ENCODE measurements at places on chromosomes 7 and 10. TPM values are rescaled to one million over a fixed set of nuclear protein-coding genes. Genes with fewer than 3 reads are reported as not detected.

- no peak for DNase-seq
Measured at GRCh38 chr7:36021367-36021766, 131.7 kb upstream of the EEPD1 start.

- no peak for DNase-seq
Measured at GRCh38 chr10:104732222-104732621, 91.1 kb downstream of the SORCS3 start.

DNA sequence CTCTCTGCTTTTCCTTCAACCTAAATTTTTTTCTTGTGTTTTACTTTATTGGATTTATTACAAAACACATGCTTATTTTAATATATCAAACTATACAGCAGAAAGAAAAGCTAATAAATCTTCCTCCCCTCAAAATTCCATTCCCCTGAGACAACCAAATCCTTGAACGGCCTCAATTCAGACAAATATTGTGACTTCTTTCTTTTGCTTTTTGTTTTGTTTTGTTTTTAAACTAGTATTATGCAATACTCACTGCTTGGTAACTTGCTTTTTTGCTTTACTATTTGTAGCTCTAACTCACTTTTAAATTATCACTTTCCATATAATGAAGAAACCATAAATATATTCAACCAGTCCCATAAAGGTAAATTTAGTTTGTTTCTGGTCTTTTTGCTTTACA lies 59.4 kb upstream of the CDK1 start:
- no peak for DNase-seq

DNA sequence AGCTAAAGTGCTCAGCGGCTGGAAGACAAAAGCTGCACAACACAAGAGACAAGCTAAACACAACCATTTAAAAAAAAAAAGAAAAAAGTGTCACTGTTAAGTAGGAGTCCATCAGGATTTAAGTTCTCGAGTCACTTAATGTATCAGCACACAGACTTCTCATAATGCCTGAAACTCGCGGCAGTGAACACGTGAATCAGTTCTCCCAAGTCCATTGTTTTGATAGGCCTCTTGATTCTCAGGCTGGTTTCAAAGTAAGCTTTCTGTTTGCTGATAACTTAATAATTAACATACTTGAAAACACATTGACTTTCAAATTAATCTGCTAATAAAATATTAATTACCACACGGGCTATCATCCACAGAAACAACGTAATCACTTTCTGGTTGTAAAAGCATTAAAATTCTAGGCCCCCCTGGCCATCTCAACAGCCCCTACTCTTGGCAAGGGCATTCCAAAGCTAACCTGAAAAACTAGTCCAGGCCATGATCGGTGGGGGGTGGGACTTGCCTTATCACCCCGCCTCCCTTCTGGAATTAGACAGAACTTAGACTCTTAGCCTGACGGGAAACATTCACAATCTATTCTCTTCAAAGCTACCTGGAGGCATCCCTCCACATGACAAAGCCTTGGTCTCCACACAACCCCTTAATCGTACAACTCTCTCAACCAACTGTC lies 129.0 kb downstream of the DIP2C start:
- DNase-seq = no peak

- DNase-seq = peak; percentile 10
Measured at GRCh38 chr7:78018641-78019446, 220.3 kb downstream of the PHTF2 start.

- DNase-seq = no peak
Measured at GRCh38 chr10:128382225-128382624, 256.0 kb upstream of the MKI67 start.

GRCh38 chr10:111872591-111872990 lies 311.0 kb downstream of the GPAM start:
- no peak for DNase-seq

GRCh38 chr10:91010952-91011351 lies 90.1 kb upstream of the ANKRD1 start:
- DNase-seq = no peak

GRCh38 chr7:152344253-152344652 lies 91.5 kb downstream of the KMT2C start:
- no peak for DNase-seq

- DNase-seq = no peak
Measured at GRCh38 chr7:28983396-28984190, 25.5 kb upstream of the TRIL start.

GRCh38 chr7:3861941-3862340 lies 560.9 kb downstream of the SDK1 start:
- DNase-seq = no peak

GRCh38 chr10:129531969-129532660 lies 65.1 kb downstream of the MGMT start:
- DNase-seq = no peak

- no peak for DNase-seq
Measured at GRCh38 chr10:61608255-61609033, 54.3 kb upstream of the CABCOCO1 start.

DNA sequence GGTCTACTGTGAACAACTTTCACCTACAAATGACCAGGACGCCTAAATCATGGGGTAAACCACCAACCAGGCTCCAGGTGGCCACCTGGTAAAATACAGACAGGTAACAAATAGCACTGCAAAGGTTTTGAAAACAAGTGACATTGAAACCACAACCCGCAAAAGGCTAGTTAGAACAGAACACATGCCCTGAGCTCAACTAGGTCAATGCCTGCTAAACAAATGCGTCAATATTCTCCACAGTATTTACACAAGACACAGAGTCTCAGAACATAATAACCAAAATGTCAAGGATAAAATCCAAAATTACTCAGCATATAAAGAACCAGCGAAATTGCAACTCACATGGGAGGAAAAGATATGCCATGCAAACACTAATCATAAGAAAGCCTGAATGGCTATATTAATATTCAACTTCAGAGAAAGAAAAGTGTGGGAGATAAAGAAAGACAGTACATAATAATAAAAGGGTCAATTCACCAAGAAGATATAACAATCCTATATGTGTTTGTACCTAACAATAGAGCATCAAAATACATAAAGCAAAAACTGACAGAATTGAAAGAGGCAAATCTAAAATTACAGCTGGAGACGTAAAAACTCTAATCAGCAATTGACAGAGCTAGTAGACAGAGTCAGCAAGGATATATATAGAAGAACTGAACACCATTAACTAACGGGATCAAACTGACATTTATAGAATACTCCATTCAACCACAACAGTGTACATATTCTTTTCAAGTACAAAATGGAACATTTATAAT lies 47.6 kb downstream of the SMURF1 start:
- DNase-seq = no peak

DNA sequence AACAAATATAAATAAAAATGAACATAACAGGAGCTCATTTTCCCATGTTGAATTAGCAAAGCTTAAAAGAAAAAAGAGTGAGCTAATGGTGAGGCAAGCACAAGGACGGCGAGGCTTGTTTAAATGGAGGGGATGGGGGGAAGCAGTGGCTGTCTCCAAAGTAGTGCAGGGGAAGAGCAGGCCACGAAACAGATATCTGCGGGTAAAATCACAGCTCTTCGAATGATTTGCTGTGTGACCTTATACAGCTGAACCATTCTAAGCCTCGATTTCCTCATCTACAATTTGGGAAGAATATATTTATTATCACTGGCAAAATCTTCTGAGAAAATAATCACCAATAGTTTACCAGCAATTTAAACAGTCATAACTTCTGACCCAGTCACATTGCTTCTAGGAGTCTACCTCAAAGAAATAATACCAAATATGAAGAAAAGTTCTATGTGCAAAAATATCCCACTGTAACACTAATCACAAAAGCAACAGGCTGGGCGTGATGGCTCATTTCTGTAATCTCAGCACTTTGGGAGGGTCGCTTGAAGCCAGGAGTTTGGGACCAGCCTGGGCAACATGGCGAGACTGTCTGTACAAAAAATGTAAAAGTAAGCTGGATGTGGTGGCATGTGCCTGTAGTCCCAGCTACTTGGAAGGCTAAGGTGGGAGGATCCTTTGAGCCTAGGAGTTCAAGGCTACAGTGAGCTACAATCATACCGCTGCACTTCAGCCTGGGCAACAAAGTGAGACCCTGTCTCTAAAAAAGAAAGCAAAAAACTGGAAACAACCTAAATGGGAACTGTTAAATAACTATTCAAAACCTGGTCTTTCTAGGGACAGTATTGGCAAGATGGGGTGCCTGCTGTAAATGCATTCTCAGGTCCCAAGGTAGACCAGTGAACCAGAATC lies 63.1 kb upstream of the ASAH2 start:
- no peak for DNase-seq

GRCh38 chr10:43225787-43226153 lies 41.1 kb downstream of the RASGEF1A start:
- DNase-seq = no peak

DNA sequence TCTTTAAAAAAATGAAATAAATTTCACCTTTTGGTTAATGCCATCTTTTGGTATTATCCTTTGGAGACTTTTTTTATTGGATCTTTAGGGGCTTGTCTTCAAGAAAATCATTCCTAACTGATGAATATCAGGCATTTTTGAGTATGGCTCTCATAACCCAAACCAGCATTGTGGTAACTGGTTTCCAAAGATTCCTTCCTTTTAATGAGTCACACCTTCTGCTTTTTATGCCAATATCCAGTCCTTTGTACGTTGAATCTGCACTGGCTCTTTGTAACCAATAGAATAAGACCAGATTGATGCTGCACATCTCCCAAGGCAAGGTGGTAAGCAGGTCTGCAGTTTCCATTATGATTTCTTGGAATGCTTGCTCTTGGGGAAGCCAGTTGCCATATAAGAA lies 89.1 kb downstream of the GPR158 start:
- DNase-seq = no peak

DNA sequence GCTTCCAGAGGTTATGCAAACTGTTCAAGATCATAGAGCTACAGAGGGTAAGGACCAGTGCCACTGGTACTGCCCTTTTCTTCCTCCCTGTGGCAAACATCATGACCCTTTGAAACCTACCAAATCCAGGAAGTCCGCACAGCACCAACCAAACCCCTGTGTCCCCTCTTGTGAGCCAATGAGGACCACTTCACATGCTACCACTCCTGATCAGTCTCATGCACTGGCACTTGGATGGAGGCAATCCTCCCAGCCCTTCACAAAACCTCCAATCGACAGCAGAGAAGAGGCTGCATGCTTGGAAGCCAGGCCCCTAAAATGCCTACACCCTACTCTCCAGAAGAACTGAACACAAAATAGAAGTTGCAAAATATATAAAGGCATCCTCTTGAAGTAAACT lies 248.0 kb downstream of the TNS3 start:
- DNase-seq = no peak

- DNase-seq = no peak
Measured at GRCh38 chr7:110253093-110253492, 837.8 kb upstream of the LRRN3 start.

- DNase-seq = no peak
Measured at GRCh38 chr10:128072941-128073645, 53.1 kb downstream of the MKI67 start.

GRCh38 chr7:82019551-82020475 lies 250.0 kb upstream of the HGF start:
- no peak for DNase-seq

- DNase-seq = no peak
Measured at GRCh38 chr10:116721547-116722392, 20.6 kb downstream of the HSPA12A start.

DNA sequence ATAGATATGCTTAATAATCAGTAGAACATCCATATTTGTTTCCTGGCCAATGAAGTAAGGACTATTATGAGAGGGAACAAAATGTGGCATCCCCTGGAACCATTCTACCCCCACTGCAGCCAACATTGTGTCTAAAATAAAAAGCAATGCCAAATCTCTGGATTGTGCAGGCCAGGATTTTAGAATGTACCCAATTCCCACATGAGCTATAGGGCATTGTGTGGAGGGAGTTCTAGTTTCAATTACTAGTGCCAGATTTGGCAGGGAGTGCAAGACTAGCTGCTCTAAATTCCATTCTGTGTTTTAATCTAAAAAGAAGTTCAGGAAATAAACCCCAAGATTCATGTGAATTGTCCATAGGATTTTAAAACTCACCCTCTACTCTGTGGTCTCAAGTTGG lies 112.3 kb downstream of the HGF start:
- no peak for DNase-seq

DNA sequence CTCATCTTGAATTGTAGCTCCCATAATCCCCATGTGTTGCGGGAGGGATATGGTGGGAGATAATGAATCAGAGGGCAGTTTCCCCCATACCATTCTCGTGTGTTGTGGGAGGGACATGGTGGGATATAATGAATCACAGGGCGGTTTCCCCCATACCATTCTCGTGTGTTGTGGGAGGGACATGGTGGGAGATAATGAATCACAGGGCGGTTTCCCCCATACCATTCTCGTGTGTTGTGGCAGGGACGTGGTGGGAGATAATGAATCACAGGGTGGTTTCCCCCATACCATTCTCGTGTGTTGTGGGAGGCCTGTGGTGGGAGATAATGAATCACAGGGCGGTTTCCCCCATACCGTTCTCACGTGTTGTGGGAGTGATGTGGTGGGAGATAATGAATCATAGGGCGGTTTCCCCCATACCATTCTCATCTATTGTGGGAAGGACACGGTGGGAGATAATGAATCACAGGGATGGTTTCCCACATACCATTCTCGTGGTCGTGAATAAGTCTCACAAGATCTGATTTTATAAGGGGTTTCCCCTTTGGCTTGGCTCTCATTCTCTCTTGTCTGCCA lies 271.0 kb downstream of the MAD1L1 start:
- no peak for DNase-seq

GRCh38 chr7:130909881-130910672 lies 176.1 kb upstream of the KLF14 start:
- no peak for DNase-seq

- no peak for DNase-seq
Measured at GRCh38 chr10:114402871-114403540, 1.3 kb downstream of the AFAP1L2 start.

- peak; percentile 61 for DNase-seq
Measured at GRCh38 chr7:131859147-131859821, 302.9 kb upstream of the PODXL start.

DNA sequence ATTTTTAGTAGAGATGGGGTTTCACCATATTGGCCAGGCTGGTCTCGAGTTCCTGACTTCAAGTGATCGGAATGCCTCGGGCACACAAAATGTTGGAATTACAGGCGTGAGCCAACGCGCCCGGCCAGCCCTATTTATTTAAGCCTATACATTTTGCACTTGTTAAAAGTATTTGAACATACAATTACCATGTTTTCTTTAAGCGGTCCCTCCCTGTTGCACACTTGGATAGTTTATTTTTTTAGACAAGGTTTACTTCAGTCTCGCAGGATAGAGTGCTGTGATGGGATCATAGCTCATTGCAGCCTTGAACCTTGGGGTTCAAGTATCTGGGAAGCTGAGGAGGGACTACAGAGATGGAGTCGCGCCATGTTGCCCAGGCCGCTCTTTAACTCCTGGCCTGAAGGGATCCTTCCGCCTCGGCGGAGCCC lies 35.7 kb upstream of the SRRM3 start:
- DNase-seq = no peak

RAB19 gene
- 0.80 TPM for total RNA-seq

RAPGEF5 gene
- total RNA-seq = 29.8 TPM

ORAI2 gene
- total RNA-seq = 24.8 TPM

NFE2L3 gene
- 4.3 TPM for total RNA-seq

ZNF736 gene
- 23.4 TPM for total RNA-seq

ZNF12 gene
- total RNA-seq = 24.1 TPM

ADCK2 gene
- 26.5 TPM for total RNA-seq

HPSE2 gene
- 2.4 TPM for total RNA-seq
